ENCODE measurements at places on chromosomes 5 and 9.

DNA sequence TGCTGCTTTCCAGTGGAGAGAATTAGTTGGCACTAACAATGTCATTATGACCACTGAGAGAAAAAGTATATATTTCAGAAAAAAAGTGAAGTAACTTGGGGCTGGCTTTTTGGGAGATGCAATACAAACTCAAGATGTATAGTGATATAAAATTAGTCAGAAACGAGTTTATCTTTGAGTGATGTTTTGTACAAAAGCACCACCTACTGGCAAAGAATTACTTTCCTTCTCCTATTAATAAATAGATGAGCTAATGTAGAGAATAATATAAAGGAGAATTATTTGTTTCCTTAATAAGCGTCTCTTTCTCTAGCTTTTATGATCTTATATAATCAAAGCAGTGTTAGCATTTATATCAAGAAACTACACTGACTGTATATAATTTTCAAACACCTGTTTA, 158.8 kb downstream of the MEF2C start:
- DNase-seq: no peak

- DNase-seq: no peak
Observed at GRCh38 chr5:169020102-169020501, 280.8 kb downstream of the SLIT3 start.

GRCh38 chr5:122398016-122398415, 86.0 kb downstream of the SNCAIP start:
- no peak for DNase-seq

DNA sequence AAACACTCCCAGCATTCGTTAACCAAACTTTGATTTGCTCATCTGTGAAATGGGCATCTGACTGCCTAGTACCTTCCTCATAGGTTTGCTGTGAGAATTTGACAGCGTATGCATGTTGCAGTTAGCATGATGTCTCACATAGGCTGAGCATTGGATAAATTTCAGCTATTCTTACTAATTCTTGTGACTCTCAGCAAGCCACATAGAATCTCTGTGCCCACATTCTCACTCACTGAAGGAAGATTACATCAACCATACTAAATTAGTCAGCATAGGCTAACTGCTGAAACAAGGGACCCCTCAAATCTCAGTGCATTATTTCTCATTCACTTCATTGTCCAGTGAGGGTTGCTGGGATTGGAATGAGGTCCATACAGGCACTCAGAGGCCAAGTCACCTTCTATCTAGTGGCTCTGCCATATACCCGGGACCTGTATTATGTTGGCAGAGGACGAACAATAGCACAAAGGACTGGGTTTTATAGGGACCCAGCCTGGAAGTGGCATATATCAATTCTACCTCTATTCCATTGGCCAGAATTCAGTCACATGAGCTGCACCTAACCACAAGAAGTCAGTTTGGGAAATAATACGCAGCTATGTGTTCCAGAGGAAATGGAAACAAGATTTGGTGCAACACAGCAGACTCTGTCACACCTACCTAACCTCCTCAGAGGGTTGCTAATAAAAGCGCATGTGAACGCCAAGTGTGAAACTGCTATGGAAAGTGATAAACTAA, 4.2 kb upstream of the PTGER4 start:
- DNase-seq: no peak

GRCh38 chr5:36740259-36740898, 134.0 kb downstream of the SLC1A3 start:
- DNase-seq: no peak

GRCh38 chr9:104092192-104092591, 1.9 kb upstream of the SMC2 start:
- no peak for DNase-seq

Data from stimulated activated naive CD8-positive, alpha-beta T cell treated with anti-CD3 and anti-CD28 coated beads, Interleukin-15, Interleukin-2, amounts not matched to agents 100 U/mL and 50 U/mL, for 24 hours (primary cell).